ENCODE measurements at places on chromosomes 5 and 9. TPM values are rescaled to one million over a fixed set of nuclear protein-coding genes. Genes with fewer than 3 reads are reported as not detected.
A peak's percentile ranks its signal among the peaks of the same experiment; 100 is the strongest.

DNA sequence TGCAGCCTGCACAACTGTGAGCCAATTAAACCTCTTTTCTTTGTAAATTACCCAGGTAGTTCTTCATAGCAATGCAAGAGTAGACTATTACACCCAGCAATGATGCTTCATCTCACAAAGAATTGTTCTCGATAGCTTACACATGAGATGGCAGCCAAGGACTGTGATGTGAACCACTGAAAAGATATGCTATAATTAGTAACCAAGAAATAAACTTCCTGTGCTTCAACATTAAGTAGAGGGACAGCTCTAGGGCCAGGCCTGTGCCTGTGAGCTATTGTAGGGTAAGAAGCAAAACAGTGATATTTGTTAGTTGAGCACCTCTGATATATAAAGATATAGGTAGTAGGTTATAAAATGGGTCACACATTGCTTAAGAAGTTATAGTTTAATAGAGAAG is 41.8 kb upstream of the DPYSL3 start:
- no peak for DNase-seq

DNA sequence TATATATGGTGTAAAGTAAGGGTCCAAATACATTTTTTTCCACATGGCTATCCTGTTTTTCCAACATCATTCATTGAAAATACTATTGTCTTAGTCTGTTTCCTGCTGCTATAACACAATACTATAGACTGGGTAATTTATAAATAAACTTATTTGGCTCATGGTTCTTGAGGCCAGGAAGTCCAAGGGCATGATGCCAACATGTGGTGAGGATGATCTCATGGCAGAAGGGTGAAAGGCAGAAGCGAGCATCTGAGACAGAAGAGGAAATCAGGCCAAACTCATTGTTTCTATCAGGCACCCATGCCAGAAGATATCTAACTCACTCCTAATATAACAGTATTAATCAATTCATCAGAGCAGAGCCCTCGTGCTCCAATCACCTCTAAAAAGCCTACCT is 42.6 kb downstream of the ANKRD55 start:
- no peak for DNase-seq

- DNase-seq: peak; percentile 83
Observed at GRCh38 chr5:50666261-50667022, at the start of gene PARP8. TSS of gene PARP8 (plus strand) at chr5:50666637. CDS start at chr5:50667096, 459 bp downstream.

DNA sequence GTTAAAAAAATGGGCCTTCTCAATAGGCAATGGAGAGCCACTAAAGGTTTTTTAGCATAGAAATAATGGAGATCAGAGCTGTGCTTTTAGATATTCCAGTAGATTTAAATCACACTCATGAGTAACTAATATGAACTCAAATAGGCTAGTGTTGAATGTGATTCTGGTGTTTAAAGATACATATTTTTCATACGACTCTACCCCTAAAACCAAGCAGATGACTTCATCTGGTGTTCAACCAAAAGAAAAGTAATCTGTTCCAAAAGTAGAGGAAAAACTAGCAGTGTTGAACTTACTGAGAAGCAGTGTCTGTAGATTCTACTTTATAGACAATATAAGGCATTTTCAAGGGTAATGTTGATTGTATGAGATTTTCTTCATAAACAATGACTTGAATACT is 138.1 kb downstream of the TSSK1B start:
- no peak for DNase-seq

DNA sequence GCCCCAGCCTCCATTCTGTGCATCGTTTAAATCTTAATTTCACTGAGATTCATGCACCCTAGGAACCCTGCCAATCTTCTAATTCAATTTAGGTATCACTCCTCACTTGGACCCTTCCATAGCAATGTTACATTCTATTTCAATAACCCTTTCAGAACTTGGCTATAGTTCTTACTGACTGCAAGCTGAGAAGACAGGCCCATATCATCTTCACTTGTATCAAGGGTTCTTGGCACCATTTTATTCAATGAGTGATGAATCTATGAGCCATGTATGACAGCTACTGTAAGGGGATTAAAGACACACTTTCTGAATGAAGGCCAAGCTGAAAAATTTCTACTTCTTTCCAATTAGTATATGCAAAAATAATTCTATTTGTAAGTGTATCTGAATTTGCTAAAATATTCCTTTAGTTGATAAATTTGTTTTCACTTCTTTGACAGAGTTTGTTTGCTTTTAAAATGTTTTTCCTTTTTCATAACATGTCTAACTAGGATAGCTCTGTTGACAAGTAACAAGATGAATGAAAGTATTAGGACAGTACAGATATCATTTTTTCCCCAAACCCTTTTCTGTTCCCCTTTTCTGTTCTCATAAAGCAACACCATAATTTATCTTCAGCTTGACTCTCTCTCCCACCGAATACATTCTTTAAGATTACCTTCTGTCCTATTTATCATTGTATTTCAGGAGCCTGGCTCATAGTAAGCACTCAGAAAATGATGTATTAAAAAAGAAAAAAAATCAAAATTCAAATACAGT is 9.6 kb downstream of the ITGA2 start:
- DNase-seq: no peak

DNA sequence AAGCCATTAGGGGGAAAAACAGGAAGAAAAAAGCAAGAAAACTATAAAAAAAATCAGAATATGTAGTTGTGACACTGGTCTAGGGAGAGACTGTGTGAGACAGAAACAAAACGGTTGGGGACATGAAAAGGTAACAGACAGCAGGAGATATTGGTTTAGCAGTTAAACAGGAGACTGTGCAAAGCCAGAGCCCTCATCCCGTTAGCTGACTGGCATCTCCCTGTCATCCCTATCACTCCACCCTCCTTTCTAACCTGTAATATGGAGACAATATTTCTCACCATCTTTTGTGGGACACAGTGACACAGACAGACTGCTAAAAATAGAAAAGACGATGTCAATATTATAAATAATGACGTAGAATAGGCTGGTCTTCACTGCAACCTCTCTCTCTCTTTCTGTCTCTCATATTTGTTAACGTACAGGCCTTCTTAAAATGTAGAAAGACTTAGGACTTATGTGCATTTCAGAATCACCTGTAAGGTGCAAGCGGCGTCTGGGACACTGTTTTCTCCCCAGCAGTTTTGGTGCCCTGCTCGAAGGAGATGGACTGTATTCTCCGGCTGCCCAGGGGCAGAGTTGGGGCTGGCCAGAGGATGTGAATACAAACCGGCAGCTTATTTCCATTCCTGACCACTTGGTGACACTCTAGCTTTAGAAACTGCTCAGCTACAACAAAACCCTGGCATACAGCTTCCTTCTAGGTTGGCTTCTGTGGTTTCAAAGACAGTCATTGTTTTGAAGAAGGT is 190.6 kb downstream of the MAT2B start:
- peak; percentile 50 for DNase-seq

DNA sequence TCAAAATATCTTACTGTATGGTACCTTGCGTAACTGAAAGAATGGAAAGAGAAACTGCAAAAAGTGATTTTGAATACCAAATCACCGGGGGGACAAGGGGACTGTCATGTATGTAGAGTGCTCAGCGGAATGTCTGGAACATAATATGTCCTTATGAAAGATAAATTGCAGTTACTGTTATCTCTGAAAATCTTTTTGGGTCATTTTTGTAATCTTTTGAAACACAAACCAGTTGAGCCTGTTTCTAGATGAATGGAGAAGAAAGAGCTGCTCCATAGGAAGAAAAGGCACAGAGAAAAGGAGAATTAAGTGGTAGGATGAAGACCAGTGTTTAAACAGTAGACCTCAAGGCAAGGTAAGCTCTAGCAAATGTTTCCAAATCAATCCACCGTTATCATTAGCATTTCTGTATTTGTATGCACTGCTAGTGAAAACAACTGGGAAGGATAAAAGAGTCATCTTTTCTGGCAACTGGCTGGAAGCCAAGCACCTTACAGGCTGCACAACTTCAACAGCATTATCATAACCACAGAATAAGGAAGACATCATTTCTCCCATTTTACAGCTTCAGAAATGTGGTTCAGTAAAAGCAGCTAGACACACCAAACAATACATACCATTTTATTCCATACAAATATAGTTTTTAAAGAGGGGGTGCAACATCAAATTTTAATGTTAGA is 158.5 kb downstream of the TRPM3 start:
- DNase-seq: no peak

DNA sequence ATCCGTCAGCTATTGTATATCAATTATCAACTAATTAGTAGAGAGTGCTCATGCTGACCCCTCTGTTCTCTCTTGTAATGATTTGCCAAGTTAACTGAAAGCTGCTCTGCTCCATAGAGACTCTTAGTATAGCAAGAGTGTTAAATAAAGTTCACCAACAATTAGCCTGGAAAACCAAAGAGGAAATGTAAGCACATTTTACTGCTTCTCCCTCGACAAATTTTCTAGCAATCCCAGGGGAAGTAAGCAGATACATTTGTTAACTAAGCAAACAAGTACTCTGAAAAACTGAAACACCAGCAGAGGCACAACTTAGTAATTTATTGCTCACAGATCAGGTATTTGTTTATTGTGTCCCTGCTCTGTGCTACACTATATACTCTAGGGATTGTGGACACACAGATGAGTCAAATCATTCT is 162.2 kb downstream of the GLIS3 start:
- no peak for DNase-seq

DNA sequence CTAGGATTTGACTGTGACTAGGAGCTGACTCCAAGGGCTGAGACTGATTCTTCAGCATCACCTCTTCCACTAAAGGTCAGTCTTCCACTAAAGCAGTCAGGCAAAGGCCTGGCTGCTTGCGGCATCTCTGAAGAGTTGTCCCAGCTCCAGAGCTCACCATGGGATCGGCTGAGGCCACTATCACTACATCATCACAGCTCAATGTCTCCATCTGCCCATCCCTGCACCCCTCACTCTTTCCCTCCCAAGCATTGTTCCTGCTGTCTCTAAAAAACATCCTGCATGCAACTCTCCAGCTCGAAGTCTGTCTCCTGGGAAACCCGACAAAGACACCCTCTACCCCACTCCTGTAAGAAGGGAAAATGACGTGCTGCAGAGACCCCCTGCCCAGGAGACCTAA is 15.5 kb upstream of the WWC1 start:
- DNase-seq: no peak

The ANKRD34B gene
- polyA plus RNA-seq: not detected

The NIM1K gene
- 0.16 TPM for polyA plus RNA-seq

The PCDHB13 gene
- polyA plus RNA-seq: 0.85 TPM
